ENCODE measurements at places on chromosomes 12 and 14. TPM values are rescaled to one million over a fixed set of nuclear protein-coding genes. Genes with fewer than 3 reads are reported as not detected.

Gene MYH6
- not detected for total RNA-seq

Gene CDH24
- total RNA-seq: 164 TPM

Gene GALNT8
- total RNA-seq: 25.3 TPM

Gene TGFB3
- total RNA-seq: 55.7 TPM

GRCh38 chr12:22625762-22626294 lies 857 bp downstream of the ETNK1 start:
- peak; percentile 31 for DNase-seq

GRCh38 chr14:91996948-91997371 lies 42.9 kb downstream of the TRIP11 start:
- no peak for DNase-seq

DNA sequence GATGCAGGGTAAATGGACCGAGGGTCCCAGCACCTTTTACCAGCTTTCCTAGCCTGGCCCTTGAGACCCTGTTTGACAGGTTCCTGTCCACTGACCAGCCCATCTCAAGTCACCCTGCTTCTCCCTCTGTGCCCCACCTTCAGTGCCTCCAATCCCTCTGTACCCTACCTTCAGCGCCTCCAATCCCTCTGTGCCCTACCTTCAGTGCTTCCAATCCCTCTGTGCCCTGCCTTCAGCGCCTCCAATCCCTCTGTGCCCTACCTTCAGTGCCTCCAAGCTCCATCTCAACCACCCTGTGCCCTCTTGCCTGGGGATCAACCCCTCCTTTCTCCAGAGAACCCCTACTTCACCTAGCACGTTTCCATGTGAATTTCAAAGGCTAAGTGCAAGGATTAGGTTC lies 54.3 kb downstream of the ZFP36L1 start:
- DNase-seq: no peak

DNA sequence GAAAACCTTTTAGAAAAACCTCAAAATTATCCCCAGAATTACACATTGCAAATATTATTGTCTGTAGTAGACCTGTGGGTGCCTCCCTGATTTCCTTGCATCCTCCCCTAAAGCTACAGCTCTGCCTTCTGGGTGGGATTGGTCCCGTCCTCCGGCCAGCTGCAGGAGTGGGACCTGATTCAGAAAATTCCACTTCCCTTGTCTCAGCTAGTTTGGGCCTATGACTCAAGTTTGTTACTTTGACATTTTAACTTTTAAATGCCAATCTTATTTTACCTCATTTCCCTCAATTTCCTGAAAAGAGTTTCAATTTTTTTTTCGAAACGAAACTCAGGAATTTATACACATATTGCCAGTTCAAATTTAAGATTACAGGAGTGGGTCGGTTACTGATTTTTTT lies 13.2 kb upstream of the SLC41A2 start:
- no peak for DNase-seq

DNA sequence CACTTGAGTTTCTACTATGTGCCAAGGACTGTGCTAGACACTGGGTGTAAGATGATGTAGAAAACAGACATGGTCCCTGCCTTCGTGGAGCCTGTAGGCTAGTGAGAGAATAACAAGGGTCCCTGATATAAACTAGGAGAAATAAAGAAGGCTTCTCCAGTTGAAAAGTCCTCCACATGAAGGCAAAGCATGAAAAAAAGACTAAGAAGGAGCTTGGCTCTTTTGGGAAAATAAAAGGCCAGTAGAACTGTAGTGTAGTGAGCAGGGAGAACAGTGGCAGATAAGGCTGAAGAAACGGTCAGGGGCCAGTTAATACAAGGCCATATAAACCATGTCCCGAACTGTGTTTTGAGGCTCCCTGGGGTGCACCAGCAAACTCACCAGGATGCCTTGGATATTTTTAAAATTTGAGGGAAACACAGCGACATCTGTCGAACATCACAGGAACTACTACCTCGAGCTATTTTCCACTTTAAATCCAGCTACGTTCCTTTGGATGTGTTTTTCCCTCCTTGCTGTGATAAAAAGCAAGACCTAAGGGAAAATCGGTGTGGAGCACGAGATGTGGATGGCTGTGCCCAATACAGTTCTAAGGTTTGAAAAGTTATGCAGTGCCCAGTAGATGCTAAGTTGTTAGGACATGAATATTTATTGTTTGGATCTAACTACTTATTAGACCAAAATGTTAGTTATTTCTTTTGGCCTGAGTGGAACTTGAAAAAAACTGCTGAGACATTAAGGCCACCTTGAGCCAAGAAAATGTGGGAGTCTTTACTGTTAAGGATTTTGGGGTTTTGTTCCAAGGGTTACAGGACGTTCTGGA lies 8.5 kb upstream of the CFL2 start:
- peak; percentile 24 for DNase-seq
